ENCODE measurements at places on chromosomes 2 and 18. TPM values are rescaled to one million over a fixed set of nuclear protein-coding genes. Genes with fewer than 3 reads are reported as not detected.

Gene TMEFF2
- total RNA-seq, result 12.8 TPM

Gene HOXD12
- not detected for total RNA-seq

DNA sequence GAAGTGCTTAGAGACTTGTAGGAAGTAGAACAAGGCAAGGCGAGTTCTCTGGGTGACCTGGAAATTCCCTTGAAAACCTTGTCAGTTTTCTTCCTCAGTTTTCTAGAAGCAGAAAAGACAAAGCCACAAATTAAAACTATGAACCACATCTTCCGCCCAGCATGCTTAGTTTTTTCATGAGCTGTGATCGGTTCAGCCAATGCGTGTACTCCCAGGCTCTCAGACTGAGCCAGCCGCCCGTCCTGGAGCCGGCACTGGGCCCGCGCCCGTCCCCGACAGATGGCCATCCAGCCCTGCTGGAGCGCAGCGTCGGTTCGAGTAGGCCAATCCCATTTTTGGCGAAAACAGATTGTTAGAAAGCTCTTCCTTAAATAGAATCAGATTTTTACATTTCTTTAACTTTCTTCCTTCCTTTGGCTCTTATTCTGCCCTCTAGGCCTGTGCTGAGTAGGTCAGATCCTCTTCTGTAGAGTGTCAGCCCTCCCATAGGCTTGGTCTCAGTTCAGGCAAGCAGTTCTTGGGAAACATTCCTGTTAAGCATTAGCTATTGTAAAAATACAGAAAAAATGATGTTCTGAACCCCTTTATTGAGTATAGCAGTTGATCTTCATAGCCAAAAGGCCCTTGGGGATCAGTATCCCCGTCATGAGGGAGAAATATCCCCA is 112.5 kb downstream of the NCK2 start:
- no peak for DNase-seq

Gene NT5C1B
- total RNA-seq, result not detected

- no peak for DNase-seq
Observed at GRCh38 chr2:19878268-19879046, 23.3 kb downstream of the TTC32 start.

DNA sequence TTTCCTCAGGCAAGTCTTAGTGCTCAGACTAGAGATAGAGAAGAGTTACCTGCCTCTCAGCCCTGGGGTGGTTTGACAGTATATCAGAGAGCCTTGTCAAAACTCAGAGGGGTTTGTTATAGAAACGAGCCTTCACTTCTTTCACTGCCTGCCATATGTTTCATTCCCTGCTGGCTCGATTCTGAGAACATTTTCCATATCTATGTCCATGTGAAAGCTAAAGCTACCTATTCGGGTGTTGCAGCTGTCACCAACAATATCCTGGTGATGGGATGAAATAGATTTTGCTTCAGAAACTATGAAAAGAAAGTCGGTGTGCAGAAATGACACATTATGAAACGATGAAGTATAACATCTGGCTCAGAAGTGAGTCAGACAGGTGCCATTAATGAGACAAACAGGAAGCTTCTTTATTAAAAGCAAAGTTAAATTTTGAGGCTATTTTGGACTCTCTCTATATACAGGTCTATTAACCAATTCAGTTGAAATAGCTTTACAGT is 56.1 kb upstream of the TANK start:
- DNase-seq, result no peak

Gene DAW1
- not detected for total RNA-seq

Gene CLEC4F
- total RNA-seq, result 0.17 TPM

Gene PPIG
- 44.9 TPM for total RNA-seq

GRCh38 chr2:33168922-33169321 is 222.2 kb downstream of the LTBP1 start:
- DNase-seq, result no peak

GRCh38 chr2:119788752-119789151 is 29.0 kb downstream of the PTPN4 start:
- DNase-seq, result no peak

Gene ELP2
- total RNA-seq, result 65.5 TPM

DNA sequence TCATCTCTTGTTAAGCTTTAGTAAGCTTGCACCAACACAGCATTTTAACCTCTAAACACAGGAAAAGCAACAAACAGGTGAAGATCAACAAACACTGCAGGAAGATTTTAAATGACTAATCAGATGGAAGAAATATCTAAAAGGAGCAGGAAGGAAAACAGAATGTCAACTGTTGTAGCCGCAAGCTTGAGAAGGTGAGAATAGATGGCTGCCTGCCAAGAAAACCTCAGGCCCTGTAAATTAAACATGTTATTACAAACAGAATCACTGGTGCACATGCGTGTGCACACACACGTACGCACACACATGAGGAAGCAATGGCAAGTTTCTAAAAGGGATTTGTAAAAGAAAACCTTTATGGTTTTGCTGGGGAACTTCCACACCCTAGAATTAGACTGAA is 257.8 kb upstream of the GALNT5 start:
- DNase-seq, result no peak

DNA sequence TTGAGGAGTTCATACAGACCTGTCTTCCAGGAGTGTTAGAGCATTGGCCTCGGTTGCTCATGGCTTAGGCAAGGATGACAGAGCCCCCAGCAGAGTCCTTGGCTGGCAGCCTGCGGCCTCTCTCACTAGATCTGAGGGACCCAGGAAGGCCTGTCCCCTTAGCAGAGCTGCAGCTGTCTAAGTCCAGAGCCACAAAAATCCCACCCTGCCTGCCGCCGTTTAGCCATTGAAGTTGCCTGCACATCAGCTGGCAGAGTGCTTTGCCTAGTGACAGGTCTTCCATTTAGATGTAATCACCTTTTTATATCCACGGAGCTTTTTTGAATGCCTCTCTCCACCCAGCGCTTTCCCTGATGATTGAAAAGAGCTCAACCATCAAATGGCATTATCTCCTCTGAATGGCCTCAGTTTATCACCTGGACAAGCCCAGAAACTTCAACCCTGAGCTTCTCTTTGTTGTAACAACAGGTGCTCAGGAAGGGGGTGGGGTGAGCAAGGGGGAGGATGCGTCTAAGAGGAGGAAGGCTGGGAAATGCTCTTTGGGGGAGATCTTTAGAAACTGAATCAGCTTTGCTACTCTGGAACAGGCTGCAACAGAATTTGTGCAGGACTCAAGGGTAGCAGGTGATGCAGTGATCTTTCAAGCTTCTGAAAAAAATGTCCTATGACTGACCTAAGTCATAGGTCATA is 71.9 kb downstream of the TNP1 start:
- DNase-seq, result no peak

DNA sequence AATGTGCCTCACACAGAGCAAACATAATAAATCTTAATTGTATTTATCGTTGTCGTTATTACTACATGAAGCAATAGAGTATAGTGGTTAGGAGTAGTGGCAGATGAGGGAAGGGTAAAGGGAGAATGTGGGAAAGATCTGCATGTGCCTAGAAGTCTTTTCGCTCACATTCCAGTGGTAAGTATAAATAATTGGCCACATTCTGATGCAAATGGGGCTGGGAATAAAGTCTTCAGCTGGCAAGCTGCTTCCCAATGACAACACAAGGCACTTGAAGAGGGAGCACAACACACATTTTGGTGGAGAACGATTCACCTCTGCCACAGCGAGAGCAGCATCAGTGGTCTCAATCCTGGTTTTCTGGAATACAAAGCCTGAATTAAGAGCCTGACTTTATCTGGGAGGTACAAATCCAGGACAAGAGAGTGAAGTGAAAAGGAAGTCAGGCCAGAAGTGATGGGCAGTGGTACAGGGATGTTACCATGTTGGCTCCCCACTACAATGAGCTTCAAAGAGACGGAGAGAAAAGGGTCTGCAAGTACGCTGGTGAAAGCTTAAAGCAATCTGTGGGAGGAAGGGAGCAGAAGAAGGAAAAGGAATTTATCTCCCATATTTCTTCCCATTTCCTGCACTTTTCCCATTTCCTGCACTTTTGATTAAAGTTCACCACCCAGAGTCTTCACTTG is 112.3 kb downstream of the ARHGAP15 start:
- no peak for DNase-seq

Gene DYNAP
- not detected for total RNA-seq

All from mucosa of gallbladder (tissue), 1 donor.